Posterior cingulate gyrus (tissue), 11 donors: ENCODE measurements at places on chromosomes 3 and 15.

DNA sequence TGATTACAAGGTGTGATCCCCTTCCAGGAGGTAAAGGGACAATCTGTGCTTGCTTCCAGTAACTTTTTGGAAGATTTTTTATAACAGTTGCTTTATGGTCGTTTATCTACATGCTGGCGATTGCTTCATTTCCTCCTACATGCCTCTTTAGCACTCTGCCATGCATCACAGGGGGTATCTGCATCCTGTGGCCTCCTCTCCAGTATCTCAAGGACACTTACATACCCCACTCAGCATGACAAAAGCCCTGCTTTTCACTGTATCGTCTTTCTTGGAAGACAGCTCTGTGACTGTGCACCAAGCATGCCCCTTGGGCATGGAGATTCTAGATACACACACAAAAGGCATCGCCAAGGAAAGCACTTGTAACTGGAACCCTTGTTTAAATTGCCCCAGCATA, 25.3 kb downstream of the CAPN3 start:
- no peak for DNase-seq

GRCh38 chr3:84987706-84988504, 29.1 kb downstream of the CADM2 start:
- no peak for DNase-seq

DNA sequence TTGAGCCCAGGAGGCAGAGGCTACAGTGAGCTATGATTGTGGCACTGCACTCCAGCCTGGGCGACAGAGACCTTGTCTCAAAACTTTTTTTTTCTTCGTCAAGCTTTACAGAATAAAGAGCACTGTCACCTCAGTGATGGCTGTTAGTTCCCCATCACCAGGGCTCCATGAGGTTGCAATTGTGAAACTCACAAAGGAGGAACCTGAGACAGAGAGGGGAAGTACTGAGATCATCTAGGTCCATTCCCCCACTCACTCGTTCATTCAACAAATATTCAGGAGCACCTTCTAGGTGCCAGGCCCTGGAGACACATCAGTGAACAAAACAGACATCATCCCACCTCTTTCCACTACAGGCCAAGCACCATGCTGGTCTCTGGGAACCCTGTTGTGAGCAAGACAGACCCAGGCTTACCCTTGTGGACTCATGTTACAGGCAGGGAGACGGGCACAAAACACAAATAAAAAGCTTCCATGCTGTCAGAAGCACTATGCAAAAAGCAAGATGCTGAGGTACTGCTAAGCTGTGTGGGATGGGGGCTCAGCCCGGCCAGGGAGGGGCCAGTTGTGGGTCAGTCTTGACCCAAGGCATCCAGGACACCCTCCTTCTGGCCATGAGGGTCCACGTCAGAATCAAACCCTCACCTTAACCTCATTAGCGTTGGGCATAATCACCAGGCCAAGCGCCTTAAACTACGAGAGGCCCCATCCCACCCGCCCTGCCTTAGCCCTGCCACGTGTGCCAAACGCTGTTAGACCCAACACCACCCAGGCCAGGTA, 2.1 kb upstream of the RHO start:
- DNase-seq = no peak

DNA sequence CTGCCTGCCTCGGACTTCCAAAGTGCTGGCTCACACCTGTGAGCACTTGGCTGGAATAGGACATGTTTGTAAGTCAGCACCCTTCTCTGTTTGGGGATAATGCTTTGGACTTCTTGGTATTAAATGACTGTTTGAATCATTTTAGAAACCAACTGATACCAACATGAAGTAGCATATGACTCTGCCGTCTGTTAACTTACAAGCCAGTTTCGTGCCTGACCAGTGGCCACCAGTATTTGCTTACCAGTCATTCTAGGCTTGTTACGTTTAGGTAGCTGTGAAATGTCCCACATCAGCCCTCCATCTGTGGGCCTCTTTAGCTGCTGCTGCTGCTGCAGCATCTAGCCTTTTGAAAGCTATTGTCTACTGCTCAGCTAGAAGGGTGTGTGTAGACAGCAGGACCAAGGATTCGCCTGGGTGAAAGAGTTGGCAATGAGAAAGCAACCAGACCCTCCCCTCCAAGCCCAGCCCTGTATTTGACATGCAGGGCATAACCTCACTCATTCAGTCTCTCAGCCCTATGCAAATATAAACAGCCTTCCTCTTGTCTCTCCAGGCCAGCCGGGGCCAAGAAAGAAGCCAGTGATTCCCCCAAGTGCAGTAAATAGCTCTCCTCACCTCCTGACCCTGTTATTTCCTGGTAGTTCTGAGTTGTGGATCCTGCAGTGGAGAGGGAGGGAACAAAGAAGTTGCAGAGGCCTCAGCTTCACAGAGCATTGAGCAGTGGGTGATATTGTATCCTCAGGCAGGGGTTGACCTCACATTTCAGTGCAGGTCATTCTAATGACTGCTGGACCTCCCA, 51.0 kb downstream of the NKIRAS1 start:
- no peak for DNase-seq

GRCh38 chr3:157290766-157291165, 130.8 kb upstream of the CCNL1 start:
- no peak for DNase-seq

- DNase-seq = no peak
These were observed 9.1 kb upstream of the TMEM87A start for GRCh38 chr15:42282344-42282743.

DNA sequence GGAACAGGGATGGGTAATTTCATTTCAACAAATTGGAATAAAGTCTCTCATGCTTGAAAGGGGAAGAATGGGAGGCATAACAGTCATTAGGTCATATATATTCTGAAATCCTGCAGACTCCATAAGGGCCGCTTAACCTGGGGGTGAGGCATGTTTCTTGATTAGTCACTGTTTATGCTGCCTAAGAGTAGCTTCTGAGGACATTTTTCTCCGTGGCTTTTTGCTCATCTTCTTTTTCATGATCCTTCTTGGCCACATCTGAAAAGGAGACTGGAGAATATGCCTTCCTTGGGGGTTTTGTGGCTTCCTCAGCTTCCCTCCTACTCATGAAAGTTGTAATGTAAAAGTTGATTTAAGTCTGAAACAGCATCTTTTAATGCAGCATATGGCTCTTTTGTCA, 20.0 kb upstream of the CFAP20DC start:
- no peak for DNase-seq

DNA sequence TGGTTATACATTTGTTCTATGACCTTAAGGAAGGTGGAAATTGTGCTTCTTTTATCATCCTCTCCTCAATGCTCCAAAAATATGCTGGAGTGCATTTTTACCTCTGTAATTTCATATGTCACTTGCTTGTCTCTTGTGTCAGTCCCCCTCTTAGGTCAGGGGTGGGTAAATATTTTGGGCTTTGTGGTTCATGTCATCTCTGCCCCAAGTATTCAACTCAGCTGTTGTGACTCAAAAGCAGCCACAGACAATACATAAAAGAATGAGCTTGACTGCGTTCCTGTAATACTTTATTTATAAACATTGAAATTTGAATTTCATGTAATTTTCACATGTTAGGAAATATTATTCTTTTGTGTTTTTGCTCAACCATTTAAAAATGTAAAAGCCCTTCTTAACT, 60.4 kb upstream of the SLC24A5 start:
- DNase-seq = no peak

DNA sequence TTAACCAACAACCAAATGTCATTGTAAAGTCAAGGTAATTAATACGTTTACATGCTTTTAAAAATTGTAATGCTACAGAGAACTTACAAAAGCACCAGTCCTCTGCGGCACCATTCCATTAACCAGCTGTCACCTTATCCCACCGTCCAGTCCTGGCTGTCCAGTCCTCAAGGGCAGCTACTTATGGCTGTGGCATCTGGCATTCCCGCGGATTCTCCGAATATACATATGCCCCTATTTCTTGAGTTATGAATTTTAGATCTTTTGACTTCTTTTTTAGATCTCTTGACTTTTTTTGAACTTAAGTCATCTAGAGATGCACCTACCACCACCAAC, 382 bp upstream of the POMGNT2 start:
- no peak for DNase-seq

DNA sequence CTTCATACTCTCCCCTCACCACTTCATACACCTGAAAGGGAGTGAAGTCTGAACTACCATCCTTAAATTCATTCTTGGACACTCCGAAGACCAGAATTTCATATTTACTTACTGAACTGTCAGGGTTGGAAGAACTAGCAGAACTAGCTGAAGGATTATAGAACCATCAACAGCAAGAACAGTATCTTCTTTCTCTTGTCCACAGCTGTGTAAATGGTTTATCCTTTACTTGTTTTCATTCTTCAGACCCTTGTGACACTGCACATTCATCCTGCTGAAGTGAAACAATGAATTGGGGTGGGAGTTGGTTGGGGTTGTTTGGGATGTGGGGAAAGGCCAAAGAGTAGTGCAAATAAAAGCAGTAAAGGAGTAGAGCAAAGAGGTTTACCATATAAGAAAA, 350.9 kb downstream of the ZIC1 start:
- DNase-seq = no peak

- DNase-seq = no peak
These were observed 114.8 kb downstream of the ADCY5 start for GRCh38 chr3:123334056-123334455.

DNA sequence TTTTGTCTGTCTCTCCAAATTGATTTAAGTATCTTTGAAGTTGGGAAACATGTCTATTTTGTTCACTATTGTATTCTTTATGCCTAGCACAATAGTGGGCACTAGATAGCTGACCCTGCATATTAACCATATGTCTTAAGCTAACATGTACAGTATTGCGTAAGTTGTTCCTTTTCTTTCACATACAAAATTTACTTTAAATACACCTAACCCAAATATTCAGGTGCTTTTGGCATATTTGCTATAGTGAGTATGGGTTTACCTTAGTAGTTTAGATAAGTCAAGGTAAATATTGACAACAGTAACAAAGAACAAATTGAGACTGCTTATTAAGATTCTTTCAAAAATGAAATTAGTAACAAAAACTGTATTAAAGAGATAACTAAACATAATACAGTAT, 50.9 kb downstream of the NRG4 start:
- no peak for DNase-seq

DNA sequence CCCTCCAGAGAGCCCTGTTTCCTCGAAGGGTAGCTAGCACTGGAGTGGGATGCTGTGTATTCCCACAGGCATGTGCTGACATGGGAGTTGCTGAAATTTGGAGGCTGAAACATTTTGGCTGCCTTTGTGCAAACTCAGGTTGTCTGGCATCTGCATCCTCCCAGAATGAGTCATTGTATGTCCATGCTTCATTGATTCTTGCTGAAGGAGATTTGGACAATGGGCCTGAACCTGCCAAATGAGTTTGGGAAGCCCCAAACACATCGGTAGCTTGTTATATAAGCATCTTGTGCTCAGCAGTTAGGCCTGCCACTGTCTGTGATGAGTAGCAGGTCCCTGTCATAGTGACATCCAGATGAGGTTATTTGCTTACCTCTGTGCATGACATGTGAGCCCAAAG, 160.0 kb downstream of the IL5RA start:
- no peak for DNase-seq

GRCh38 chr15:62833646-62834045, 208.9 kb upstream of the TPM1 start:
- no peak for DNase-seq

DNA sequence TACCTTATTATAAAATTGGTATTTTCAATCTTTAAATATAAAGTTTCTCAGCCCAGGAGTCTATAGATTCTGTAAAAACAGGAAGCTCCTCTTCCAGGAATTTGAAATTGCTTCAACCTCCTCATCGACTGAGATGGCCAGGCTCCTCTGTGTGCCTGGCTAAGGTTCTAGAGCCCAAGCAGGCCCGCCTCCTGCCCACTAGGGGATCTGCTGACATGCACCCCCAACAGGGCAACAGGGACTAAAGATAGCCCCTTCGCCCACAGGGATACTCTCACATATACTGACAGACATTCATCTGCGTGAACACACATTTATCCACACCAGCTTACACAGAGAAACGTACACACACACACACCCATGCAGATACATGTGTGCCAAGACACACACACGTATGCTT, 183.1 kb upstream of the TLE3 start:
- peak; percentile 12 for DNase-seq

- no peak for DNase-seq
These were observed 60.6 kb upstream of the GAP43 start for GRCh38 chr3:115562636-115563267.

GRCh38 chr3:192819001-192819569, 91.7 kb upstream of the FGF12 start:
- no peak for DNase-seq

DNA sequence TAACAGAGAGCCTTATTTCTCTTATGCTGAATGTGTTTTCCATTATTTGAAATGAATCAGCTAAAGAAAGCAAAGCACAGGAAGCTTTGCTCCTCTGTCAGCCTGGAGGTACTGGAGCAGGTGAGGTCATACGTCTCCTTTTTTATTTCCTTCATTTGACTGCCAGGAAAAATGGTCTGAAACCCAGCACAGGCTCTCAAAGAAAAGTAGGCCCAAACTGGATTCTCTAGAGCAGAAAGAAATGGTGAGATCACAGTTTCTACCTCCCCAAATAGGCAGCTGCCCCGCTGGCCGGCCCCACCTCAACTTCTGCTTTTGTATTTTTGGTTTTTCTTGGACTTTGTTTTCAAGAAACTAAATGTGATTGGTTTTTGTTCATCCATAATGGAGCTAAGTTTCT, 95.1 kb downstream of the RPL39L start:
- no peak for DNase-seq

DNA sequence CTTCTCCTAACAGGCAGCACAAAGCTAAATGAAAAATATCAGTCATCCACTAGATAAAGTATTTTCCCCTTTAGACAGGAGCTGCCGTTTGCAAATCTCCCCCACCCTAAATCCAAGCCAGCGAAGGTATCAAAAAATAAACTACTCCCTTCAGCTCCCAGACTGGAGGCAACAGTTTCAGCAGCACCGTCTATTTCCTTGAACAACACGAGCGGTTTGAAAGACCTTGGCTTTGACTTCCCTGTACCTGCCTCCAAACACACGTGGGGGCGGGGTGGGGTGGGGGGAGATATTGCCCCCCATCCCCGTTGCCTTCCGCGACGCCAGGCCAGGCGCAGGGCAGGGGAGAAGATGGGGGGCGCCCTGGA, 832 bp upstream of the CACNA1D start:
- no peak for DNase-seq

DNA sequence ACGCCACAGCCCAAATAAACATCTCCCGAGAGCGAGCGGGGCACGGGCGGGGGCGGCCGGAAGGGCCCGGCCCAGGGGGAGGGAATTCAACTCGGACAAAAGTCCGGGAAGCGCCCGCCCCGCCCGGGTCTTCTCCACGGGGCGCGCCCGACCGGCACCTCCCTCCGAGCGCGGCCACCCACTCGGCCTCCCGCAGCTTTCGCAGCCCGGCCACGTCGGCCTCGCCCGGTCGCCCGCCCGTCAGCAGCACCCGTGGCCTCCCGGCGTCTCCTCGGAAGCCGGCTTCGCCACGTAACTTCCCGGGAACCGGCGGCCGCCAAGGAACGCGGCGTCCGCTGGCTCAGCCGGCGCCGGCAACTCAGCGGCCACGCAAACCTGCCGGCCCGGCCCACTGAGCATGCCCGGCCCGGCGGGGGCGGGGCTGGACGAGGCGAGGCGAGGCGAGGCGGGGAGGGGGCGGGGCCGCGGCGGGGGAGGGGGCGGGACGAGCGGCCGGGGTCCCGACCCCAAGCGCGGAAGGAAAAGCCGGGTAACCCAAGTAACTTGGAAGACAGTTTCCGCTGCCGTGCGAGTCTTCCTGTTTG, at the start of gene TJP1:
TJP1 (minus strand) TSS at position 369 of the 584 bp plus-strand sequence. CDS start 440 bp downstream, outside the sequence.
- DNase-seq = peak; percentile 55

- no peak for DNase-seq
These were observed 503.4 kb upstream of the MDFIC2 start for GRCh38 chr3:70815817-70816216.

- DNase-seq = no peak
These were observed 6.9 kb downstream of the NUDT16 start for GRCh38 chr3:131388490-131388799.
